Neuronal stem cell (in vitro differentiated cells): ENCODE measurements at places on chromosomes 1 and 21.

- no peak for DNase-seq
Measured at GRCh38 chr1:157311730-157312081, 173.5 kb upstream of the ETV3 start.

DNA sequence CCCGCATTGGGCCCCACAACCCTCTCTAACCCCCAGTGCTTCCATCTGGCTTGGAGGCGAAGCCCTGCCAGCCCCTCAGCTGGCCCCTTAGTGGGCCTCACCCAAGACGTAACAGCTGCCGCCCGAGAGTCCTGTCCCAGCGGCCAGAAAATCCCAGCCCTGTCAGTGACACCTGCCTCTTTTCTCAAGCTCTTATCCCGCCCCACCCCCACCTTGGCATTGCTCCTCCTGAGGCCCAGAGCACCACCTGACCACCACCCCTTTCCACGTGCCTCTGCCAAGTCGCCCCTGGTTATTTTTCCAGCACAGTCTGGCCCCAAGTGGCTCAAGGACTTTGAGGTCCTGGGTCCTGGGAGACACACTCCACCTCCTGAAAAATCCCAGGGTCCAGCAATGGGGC, 5.9 kb upstream of the CTRC start:
- DNase-seq: no peak

DNA sequence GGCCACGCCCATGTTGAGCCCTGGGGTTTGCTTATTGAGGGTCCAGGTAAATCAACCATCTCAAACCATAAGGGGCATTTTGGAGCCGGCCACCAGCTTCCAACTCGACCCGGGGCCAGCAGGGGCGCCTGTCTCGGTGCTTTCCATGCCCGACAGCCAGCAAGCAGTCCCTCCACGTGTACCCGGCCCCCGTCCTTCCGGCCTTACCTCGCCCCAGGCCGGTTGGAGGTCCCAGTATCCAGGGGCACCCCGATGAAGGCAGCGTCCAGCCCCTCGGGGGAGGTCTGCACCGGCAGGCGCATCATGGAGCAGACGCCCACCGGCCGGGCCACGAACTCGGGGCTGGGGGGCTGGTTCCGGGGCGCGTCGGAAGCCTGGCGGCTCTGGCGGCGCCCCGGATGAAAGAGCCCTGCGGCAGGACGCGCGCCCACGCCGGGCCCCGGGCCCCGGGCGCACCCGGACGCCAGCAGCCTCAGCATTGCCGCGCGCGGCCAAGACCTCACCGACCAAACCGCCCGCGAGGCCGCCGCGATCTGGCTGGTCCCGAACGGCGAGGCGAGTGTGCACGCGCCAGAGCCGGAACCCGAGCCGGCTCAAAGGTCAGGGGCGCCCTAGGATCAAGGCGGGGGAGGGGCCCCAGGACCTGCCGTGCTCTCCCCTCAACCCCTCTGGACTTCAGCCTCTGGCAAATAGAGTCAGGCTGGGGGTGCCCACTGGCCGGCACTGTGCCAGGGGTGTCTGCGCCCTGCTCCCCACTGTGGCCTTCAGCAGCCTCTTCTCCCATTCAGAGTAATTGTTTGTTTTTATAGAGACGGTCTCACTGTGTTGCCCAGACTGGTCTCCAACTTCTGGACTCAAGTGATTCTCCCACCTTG, at the start of gene AGMAT:
AGMAT (minus strand) TSS at position 563 of the 875 bp plus-strand sequence; CDS start at position 479, 84 bp downstream.
- no peak for DNase-seq

DNA sequence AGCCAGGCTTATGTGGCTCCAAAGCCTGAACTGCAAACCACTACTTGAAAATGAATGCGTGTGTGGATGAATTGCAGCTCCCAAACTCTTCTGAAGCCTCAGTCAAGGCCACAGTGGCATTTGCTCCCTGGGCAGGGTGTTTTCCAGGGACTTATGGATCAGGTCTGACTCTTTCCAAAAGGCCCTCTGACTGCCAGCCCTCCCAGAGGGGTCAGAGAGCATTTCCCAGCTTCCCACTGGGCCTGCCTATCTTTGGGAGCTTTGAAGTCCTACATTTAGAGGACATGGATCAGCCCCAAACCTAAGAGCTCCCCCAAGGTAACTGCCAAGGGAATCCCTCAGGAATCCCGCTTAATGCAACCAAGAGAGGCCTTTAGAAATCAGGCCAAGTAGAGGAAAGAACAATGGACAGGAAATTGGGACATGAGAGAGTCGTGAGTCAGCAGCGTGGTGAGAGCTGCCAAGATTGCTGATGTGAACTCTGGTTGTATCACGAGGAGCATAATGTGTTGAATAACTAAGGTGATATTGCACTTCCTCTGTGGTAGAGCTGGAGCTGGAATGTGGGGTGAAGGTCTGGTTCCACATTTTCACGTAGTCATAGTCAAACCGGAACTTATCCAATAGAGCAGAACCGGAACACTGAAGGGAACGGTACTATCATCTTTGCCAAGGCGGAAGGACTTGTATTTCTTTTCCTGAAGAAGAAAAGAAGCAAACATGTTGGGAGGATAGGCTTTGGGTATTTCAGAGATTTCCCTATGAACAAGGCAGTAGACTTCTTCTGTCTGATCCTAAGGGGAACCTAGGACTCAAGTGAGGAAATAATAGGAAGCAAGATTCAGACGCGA, 99.4 kb upstream of the JUN start:
- no peak for DNase-seq

DNA sequence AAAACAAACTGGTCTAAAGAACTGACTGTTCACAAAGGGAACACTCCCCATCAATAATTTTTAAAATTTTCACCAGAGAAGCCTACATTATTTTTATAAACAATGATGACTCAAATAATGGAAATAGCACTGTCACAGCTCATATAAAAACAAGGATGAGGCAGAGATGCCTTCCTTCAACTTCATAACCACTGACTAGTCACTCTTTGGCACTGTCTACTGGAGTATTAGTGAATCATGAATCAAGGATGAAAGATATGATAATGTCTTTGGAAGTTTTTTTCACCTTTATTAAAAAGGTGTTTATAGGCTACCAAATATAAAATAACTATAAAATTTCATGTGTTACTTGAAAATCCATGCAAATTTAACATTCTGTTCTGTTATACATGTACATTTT, 316.9 kb downstream of the VAV3 start:
- DNase-seq: no peak

- no peak for DNase-seq
Measured at GRCh38 chr1:171357179-171357578, 43.2 kb downstream of the FMO4 start.

DNA sequence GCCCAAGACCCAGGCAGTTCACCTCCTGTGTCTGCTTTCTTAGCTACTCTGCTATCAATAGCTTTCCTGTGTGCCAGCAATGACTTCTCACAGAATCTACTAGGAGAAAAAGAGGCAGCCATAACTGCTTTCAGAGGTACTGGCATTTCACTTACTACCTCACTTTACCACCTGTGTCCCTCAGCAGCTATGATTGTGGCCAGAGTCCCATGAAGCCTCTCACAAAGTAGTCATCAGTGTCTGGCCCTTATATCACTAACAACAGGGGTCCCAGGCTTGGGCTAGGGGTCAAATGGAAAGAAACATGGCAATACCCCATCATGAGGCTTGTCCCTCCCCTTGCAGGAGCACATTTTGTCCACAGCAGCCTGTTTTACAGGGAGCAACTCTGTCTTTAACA, 62.7 kb upstream of the EPS8L3 start:
- DNase-seq: no peak

DNA sequence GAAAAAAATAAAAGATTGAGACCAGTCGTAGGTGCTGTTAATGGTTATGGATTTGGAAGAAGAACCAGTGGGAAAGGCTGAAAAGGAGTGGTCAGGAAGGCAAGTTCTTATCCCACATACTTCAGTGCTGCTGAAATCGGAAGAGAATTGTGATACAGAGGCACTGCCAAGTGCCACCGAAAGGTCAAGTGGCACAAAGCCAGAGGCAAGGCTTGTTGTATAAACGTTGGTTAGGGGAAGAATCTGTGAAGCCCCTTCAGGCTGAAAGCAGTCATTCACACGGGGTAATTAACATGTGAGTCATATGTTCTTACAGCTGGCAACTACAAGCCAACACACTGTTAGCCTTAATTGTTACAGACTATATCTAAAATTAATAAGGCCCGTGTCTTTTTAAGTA, 48.8 kb downstream of the ZBTB40 start:
- no peak for DNase-seq

DNA sequence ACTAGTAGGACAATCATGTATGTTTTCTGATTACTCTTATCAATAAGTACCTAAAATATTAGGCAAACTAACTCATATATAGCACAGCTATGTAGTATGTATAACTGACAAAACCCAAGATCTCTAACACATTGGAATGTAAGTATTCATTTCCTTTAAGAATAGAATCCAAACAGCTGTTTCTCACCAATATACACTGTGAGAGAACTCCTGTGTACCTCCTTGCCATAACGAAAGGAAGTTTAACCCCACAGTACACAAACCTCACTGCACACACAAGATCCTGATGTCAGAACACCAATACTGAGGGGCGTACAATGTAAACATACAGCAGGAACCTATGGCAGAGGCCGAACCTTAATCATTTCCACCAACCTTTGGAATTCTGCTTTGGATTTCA, 113.0 kb downstream of the SMYD3 start:
- DNase-seq: no peak

DNA sequence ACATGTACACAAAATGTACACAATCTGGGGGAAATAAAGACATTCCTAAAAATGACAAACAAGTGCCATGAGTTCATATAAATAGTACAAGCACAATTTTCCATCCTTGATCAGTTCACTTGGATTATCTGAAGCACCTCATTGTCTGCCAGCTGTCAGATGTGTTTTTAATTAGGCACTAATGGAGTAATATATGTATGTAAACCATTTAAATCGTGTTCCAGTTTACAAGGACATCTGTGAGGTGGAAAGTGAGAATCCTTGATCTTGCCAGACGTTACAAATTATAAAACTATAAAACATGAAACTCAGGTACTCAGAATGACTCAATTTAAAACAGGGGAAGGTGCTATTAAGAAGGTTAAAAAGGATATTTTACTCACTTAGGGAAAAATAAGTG, 1312.2 kb downstream of the PLA2G4A start:
- DNase-seq: no peak

DNA sequence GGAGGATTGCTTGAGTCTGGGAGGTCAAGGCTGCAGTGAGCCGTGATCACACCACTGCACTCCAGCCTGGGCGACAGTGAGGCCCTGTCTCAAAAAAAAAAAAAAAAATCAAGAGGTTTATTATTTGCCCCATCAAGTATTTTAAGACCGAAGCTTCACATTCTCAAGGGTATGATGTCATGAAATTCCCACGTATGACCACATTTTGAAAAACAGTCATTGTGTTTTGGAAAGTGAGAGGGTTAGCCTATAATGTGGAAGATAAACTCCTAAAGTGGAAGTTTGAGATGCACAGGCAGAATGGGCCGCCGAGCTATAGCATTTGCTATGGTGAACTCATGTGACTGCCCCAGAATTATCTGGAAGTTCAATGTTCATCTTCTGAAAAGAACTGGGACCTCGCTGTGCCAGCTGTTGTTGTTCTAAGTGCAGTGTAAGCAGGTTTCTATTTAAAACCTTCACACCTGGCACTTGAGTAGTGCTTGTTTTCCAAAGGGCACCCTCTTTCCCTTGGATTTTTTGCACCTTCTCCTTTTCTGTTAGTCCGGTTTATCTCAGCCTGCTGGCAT, 96.9 kb upstream of the SLC25A33 start:
- no peak for DNase-seq

- DNase-seq: no peak
Measured at GRCh38 chr1:161220002-161220401, 3.4 kb downstream of the APOA2 start.

GRCh38 chr1:103496014-103496635, 29.4 kb upstream of the RNPC3 start:
- no peak for DNase-seq

DNA sequence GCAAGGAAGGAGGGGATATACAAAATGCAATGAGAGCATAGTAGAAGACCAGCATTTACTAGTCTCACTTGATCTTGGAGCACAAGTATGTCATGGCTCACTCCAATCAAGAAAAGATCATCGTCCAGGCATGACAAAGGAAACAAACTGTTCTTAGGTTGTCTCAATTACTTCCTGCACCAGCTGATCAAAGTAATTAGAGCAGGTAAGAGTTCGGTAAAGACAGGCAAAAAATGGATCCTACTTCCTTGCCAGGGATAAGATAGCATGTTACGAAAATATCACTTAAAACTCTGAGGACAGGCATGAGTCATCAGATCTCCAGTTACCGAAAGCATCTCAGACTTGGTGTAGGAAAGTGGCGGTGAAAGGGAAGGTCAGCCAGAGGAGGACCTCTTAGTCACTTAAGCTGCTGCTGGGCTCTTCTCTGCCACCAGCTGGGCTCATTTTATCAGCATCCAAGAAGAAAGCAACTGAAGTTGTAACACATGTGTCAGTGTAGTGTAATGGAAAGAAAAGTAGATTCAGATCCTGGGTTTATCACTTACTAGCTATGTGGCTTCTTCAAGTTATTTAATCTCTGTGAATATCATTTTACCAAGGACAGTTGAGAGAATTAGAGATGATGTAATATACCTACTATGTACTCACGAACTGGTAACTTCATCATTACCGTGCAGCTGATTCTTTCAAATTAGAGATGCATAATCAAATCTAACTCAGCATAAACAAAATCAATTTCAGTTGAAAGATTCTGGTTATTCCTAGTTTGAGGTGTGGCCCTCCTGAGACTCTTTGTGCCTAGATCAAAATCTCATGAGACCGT, 46.8 kb downstream of the XCL1 start:
- DNase-seq: no peak

DNA sequence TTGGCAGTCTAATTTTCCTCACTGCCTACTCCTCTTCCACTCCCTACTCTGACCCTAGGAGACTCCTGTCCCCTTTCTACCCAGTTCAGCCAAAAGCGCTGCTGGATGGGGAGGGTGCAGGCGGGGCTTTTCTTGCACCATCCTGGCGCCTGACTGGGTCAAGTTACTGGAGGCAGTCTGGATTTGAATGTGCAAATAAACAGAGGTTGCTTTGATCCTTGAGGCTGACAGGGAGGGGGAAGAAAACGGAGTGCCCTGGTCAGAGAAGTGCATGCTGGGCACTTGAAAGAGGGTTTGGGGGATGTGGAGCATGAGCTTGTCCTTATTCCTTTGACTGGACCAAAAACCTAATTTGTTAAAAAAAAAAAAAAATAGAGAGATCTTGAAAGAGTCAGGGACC, 76.8 kb upstream of the SOX13 start:
- peak; percentile 51 for DNase-seq
